PC-3 (cell line): ENCODE measurements at places on chromosomes 16 and 17.

DNA sequence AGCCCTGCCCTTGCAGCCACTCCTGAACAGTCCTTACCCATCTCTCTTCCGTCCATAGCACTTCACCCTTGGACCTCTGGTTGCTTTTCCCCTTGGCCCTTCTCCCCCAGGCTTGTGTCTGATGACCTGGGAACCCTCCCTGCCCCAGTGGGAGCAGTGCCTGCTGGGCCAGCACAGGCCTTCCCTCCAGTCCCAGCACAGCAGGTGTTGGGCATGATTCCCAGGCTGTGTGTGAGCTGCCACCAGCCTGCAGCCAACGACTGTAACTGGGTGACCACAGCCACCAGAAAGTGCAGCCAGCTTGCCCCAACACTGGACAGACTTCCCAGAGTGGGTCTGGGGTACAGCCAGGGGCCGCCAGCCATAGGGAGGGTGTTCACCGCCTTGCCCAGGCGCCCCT is 30.0 kb downstream of the CRAMP1 start:
- no peak overlapping the region for H3K4me3 ChIP-seq
- no peak overlapping the region for H3K27ac ChIP-seq
- no peaks in the 10 kb centered on the region; the same call in 1 of the 2 replicates for H3K36me3 ChIP-seq
- H3K27me3 ChIP-seq, result no peaks in the 10 kb centered on the region

DNA sequence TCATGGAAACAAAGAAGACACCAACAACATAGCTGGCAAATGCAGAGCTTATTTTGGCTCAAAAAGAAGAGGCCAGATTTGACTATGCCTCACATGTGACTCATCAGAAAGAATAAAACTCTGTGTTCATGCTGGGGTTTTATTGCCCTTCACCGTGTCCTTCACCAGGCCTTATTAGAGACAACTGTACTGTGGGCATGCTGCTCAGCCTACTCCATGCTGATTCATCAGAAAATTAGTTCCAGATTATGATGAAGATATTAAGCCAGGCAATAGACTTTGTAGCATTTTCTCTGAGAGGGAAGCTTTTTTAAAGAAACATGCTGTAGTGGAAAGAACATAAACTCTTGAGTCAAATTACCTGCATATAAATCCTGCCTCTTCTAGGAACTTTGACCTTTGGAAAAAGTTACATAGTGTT is 89.8 kb downstream of the CYB561 start:
- no peak overlapping the region for H3K4me3 ChIP-seq
- no peaks in the 10 kb centered on the region for H3K27me3 ChIP-seq
- H3K4me1 ChIP-seq, result peaks cover 12% of the 10 kb centered on the region
- H3K36me3 ChIP-seq, result peaks cover 11% of the 10 kb centered on the region

GRCh38 chr17:50629902-50630301 is 4.8 kb upstream of the ABCC3 start:
- H3K4me3 ChIP-seq, result no peak overlapping the region
- no peak overlapping the region for H3K27ac ChIP-seq

DNA sequence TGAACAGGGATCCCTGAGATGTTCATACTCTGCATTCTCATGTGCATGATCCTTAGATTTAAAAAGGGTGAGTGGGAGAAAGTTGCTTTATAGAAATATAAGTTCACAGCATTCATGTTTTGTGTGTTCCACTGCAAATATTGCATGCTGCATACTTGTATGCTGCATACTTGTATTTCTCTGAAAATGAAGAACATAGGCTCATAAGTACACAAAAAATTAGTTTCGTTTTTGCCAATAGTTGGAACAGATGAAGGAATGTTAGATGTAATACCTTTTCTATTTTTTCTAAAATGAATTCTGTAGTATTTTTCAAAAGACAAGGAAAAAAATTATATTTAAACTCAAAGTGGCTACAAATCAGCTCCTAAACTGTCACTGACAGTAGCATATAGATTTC is 79.0 kb downstream of the NFAT5 start:
- no peak for DNase-seq
- no peak overlapping the region for H3K27ac ChIP-seq
- H3K36me3 ChIP-seq, result peaks cover 7% of the 10 kb centered on the region; the same call in 1 of the 2 replicates
- no peaks in the 10 kb centered on the region for H3K4me1 ChIP-seq
- no peak overlapping the region for H3K4me3 ChIP-seq

DNA sequence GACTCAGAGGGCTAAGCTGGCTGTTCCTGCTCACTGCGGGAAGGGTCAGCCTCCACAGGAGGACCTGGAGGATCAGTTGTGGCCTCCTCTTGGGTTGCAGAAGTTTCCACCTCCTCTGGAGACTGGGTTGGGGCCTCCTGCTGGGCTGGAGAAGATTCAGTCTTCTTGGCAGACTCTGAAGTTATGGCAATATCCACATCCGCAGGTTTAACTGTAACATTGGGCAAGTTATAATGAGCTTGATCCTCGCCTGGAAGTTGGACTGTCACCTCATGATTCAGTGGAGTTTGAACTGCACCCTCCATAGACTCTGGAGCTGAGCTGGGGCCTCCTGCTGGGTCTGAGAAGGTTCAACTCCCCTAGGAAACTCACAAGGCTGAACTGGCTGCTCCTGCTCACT is 47.6 kb upstream of the TMEM97 start:
- H3K27ac ChIP-seq, result no peak overlapping the region
- no peaks in the 10 kb centered on the region for H3K4me1 ChIP-seq
- no peak for DNase-seq
- no peak overlapping the region for H3K4me3 ChIP-seq
- H3K27me3 ChIP-seq, result no peaks in the 10 kb centered on the region
- H3K36me3 ChIP-seq, result no peaks in the 10 kb centered on the region

DNA sequence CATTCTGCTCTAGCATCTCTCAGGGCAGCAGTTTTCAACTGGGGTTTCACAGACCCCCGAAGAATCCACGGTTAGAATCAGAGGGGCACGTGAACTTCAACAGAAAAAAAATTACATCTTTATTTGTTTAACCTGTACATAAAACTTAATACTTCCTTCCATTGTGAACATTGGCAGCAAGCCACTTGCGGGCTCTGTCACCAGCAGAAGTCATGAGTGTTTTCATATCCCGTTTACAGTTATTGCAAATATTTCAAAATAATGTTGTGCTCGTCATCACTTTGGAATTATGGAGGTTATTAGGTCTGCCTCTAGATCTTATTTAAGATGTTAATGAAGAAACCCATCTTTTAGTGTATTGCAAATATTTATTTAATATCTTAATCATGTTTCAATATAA is 109.8 kb downstream of the SDR42E1 start:
- no peak overlapping the region for H3K4me3 ChIP-seq
- DNase-seq, result peak; percentile 85
- no peaks in the 10 kb centered on the region for H3K36me3 ChIP-seq
- no peaks in the 10 kb centered on the region for H3K27me3 ChIP-seq
